ENCODE measurements at places on chromosomes 2 and 18.

DNA sequence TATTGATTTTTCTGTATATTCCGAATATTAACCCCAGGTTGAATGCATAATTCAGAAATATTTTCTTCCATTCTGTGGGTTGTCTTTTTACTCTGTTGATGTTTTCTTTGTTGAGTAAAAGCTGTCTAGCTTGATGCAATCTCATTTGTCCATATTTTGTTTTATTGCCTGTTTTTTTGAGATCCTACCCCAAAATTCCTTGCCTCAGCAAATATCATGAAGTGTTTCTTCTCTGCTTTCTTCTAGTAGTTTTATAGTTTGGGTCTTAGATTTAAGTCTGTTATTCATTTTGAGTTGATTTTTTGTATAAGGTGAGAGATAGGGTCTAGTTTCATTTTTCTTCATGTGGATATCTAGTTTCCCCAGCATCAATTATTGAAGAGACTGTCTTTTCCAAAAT, 467.9 kb upstream of the GCFC2 start:
- no peak for DNase-seq

- no peak for DNase-seq
These were observed 101.9 kb downstream of the MREG start for GRCh38 chr2:215911301-215912085.

GRCh38 chr2:233422050-233422639, 67.9 kb downstream of the DGKD start:
- DNase-seq: no peak

GRCh38 chr2:226882606-226883005, 46.8 kb downstream of the RHBDD1 start:
- no peak for DNase-seq

- DNase-seq: no peak
These were observed 7.9 kb upstream of the CKAP2L start for GRCh38 chr2:112772322-112772721.

GRCh38 chr2:66428986-66429612, 5.8 kb upstream of the MEIS1 start:
- DNase-seq: peak; percentile 90

DNA sequence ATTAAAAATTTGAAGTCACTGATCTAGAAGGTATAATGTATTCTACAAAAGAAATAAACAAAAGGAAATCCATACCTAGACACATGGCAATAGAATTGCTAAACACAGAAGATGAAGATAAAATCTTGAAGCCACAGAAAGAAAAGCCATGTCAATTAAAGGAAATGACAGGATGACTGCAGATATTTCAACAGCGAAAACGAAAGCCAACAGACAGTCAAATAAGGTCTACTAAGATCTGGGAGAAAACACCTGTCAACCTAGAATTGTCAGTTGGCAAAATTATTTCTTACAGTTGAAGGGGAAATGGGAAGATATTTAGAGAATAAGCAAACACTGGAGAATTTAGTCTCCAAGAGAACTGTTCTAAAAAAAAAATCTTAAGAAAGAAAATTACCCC, 39.2 kb downstream of the NETO1 start:
- DNase-seq: no peak

GRCh38 chr2:143881246-143881645, 638.7 kb downstream of the ZEB2 start:
- DNase-seq: no peak

DNA sequence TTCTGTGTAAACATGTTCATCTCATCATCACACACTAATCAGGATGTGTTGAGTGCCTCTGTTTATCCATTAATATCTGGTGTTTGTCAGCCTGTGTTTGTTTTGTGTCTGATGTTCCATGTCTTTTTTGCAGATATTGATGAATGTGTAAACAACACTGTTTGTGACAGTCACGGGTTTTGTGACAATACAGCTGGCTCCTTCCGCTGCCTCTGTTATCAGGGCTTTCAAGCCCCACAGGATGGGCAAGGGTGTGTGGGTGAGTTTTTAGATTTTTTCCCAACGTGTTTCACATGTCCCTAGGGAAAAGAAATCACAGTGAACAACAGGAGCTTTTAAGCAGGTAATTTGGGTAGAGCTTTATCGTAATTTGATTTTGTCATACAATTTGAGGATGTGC, 133.7 kb upstream of the RASGRP3 start:
- no peak for DNase-seq

- DNase-seq: no peak
These were observed 77.9 kb upstream of the ARL5A start for GRCh38 chr2:151905963-151906632.

DNA sequence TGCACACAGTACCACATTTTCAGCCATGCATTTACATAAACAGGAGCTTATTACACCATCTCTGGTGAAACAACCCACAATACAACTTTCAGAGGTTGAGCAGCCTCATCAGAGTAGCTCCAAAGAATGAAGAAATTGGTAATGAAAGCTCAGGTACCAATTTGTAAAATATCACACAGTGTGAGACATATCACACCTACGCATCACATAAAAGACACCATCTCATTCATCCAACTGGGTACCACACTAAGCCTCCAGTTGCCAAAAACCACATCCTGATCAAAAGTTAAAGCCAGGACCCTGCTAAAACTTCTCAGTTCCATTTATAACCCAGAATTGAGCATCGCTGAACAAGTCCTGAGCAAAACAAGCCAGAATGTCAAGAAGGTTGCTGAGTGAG, 4.6 kb downstream of the TMEM163 start:
- DNase-seq: no peak

GRCh38 chr18:55385770-55386169, 202.2 kb downstream of the TCF4 start:
- DNase-seq: no peak

DNA sequence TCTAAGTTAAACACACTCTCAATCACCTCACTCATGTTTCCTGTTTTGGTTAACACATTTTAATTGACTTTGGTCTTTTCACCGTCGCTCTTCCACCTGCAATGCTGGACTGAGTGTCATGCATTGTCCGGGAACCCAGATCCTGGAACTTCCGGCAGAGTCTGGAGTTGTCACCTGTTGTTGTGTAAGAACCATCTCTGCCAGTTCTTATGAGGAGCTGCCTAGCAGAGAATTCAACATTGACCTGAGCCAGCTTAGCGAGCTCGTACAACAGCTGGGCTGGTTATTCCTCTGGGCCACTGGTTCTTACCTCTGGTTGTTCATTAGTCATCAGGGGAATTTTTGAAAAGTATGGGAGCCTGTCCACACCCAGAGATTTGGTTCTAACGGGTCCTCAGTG, 75.7 kb downstream of the BCL2L11 start:
- DNase-seq: no peak

GRCh38 chr2:135791418-135792190, 45.4 kb downstream of the LCT start:
- no peak for DNase-seq

GRCh38 chr2:241376808-241377207, 20.7 kb downstream of the FARP2 start:
- peak; percentile 72 for DNase-seq

DNA sequence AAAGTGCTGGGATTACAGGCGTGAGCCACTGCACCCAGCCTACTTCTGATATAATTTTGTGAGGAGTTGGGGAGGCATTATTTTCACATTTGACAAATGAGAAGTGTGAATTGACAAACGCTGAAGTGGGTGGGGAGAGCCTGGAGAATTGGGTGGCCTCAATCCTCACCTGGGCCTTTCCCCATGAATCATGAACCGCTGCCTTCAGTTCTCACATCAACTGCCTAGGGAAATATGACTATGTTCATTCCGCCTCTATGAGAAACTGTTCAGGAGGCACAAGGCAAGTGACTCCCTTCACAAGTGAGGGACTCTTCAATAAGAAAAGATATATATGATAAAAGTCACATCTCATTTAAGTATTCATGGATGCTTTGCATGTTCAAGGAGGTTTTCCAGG, 96.6 kb upstream of the RND3 start:
- no peak for DNase-seq

DNA sequence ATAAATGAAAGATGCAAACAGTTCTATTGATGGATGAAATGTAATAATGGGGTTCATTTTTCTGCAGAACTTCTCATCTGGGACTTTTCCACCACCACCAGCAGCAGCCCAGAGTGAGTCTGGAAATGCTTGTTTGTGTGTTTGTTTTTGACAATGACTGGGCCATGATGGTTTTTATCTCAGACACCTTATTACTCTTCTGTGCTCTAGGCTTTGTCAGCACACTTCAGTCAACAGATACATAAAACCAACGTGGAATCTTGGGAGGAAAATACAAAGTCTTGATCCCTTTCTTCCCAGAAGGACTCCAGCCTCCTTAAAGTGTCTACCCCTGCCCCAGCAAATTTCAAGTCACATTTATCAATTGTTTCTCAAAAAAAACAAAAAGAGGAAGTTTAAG, 134.0 kb downstream of the MREG start:
- DNase-seq: no peak

- DNase-seq: no peak
These were observed 8.4 kb upstream of the NMI start for GRCh38 chr2:151297882-151298281.

GRCh38 chr18:25141886-25142285, 210.1 kb downstream of the ZNF521 start:
- no peak for DNase-seq

DNA sequence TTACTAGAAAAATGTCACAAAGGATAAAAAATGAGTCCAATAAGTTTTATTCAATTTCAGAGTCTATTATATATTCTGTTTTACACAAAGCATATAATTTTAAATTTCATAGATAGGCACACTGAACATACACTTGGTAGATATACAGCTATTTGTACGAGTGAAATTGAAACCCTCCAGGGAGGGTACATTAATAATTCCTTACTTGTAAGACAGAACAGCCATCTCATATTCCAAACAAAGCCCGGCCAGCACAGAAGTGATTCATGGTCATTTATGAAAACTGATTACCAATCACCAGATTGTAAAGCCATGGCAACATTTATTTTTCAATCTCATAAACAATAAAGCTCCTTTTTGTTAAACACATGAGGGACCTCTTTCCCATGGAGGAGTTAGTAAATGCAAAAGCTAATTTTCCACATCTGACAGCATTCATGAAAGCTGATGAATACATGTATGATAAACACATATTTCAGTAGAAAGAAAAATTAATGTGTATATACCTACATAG, 190.6 kb downstream of the TDRD15 start:
- no peak for DNase-seq

- no peak for DNase-seq
These were observed 49.9 kb downstream of the LYPD1 start for GRCh38 chr2:132620115-132620514.

DNA sequence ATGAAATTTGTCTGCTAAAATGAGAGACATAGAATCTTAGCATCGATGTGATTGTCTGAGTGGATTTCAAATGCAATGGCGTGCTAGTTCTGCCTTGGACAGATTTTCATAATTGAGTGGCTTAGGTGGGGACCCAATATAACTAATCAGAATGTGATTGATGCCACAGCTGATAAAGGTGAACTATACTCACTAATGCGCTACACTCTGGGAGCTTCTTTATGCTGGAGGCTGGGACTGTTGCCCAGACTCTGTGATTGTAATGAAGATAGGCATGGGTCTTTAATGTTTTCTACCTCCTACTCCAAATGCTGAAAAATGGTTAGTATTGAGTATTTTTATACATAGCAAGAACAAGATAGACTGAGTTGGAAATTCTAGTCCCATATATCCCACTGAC, 339.5 kb upstream of the SLC39A10 start:
- DNase-seq: no peak

GRCh38 chr2:25251071-25251421, 82.7 kb upstream of the POMC start:
- DNase-seq: no peak

DNA sequence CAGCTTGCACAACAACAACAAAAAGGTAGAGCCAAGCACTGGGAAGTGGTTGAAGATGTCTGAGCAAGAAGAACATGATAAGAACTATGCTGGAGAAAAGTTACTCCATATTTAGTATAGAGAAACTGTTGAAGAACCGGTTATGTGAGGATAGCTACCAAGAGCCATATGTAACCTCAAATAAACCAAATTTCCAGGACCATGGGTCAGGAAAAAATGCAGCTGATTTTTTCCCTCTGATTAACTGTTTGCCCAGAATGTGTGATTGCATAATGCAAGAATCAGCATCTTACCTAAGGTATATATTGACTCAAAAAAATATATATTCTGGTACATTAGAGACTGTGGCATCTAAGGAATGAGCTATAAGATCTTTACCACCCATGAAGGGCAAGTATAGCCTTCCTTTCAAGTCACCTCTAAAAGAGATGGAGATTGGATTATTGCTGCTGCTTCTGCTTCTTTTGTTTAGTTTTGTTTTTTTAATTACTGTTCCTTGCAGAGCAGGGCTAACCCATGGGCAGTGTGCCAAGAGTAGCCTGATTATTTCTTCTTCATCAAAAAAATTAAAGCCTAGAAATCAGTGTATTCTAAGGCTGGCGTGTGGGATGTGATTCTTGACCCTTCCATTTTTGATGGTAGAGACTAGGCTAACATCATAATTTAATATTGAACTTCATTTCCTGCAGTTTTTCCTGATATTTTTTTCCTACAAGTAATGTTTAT, 76.9 kb upstream of the MAP3K20 start:
- DNase-seq: no peak

DNA sequence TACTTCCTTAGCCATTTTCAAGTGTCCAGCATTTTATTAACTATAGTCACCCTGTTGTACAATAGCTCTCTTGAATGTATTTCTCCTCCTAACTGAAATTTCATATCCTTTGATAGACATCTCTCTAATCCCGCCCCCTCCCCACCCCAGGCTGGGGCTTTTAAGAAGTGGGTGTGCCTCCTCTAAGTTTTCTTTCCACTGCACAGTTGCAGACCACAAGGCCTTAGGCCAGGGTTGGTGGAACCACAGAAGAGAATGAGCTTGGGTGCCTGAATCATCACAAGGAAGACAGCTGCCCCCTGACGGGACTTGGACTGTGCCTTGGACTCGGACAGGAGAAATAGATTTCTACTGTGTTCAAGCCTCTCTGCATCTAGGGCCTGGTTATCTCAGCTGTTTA, 193.4 kb downstream of the HAUS1 start:
- peak; percentile 70 for DNase-seq

- DNase-seq: no peak
These were observed 269.9 kb upstream of the SETBP1 start for GRCh38 chr18:44410740-44411139.

- no peak for DNase-seq
These were observed 3.8 kb downstream of the ONECUT2 start for GRCh38 chr18:57438743-57439608.

DNA sequence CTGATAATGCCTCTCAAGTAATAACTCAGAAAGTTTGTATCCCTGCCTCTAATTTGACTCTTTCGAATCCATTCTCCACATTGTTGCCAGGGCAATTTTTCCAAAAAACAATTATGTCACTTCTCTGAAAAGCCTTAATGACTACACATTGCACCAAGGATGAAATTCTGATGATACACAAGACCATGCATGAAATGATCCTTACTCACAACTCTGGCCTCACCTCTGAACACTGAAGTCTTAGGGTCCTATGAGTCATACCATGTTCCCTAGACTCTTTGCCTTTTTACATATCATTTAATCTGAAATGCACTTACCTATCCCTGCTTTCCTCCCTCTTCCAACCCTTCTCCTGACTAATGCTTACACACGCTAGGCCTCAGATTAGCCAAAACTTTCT, 51.0 kb downstream of the WDPCP start:
- peak; percentile 48 for DNase-seq

Data from osteoblast (primary cell).